ENCODE measurements at places on chromosomes 2 and 18.

DNA sequence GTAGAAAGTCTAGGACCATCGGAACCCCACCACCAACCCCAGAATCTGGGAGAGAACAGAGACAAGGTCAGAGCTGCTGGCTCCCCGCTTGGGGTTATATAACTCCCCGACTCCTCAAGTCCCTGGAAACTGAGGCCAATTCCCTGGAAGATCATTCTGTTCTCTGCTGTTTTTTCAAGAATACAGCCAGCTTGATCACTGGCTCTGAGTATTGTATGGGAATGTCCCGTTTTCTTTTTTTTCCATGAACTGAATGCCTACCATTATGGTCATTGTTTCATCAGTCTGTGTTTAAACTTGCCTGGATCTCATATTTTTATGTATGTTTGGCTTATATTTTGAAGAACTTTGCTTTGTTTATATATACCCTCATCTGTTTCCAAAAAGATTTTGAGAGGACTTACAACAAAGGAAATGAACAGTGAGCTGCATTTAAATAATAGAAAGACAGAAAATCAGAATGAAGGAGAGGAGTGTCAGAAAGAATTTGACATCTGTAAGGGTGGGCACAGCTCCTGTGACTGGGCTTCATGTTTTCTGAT, 90.0 kb upstream of the ALPP start:
- no peak for DNase-seq

GRCh38 chr2:212682937-212683336, 144.3 kb upstream of the ERBB4 start:
- no peak for DNase-seq

DNA sequence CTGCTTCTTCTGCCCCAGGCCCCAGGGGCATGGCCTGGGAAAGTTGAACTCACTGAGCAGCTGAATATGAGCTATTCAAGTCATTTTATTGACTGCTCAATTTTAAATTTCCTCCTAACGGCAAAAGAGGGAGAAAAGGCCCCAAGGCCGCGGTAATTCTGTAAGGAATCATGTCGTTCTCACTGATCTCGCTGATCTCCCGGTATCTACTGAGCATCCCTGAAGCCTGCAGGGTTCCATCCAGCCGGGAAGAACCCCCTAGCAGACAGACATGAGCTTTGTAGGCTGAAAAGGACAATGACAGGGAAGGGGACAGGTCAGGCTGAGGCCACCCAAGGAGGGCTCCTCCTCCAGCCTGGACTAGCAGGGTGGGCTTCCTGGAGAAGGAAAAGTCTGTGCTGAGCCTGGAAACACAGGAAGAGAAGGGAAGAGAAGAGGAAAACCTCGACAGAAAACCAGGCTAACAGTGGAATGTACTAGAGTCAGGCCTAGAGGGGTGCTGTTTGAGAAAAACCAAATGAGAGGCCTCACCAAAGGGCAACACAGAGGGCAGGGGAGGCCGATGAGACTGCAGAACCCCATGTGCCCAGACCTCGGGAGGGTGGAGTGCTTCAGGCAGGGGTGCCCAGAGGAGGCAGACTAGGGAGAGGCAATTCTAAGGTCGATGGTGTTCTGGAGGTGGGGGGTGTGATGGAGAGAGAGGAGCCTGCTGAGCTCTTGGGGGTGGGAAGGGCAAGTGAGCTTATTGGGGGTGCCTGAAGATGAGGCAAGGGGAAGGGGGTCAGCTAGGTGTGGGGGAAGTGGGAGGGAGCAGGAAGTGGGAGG, 2.9 kb upstream of the NPPC start:
- no peak for DNase-seq

DNA sequence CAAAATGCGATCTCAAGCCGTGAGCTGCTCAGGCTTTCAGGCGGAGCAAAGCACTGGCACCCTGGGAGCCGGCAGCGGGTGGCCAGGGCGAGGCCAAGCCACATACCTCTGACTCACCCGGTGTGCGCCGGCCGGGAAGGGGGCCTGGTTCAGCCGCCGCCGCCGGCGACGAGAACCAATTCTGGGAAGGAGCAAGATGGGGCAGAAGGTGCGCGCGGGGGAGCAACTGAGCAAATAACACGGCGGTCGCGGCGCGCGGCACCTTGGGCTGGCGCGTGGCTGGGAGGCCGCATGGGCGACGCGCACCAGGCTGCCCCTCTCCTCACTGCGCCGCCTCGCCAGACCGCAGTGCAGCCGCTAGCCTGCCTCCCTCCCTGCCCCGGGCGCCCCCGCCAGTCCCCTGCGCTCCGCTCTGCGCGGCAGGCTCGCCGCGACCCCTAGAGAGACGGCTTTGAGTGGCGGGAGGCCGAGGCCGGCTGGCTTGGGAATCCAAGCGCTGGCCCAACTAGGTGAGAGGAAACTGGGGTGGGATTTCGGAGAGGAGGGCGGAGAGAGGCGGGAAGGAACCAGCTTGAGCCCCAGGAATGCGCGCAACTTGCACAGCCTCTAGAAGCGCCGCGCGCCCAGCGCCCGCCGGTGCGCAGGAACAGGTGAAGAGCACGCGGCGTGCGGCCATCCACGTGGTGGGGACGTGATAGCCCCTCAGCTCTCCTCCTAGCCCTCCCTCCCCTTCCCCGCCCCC, 3.2 kb downstream of the NRP2 start:
- DNase-seq: no peak

Data from naive thymus-derived CD4-positive, alpha-beta T cell (primary cell).